ENCODE measurements at places on chromosomes 6 and 20.

DNA sequence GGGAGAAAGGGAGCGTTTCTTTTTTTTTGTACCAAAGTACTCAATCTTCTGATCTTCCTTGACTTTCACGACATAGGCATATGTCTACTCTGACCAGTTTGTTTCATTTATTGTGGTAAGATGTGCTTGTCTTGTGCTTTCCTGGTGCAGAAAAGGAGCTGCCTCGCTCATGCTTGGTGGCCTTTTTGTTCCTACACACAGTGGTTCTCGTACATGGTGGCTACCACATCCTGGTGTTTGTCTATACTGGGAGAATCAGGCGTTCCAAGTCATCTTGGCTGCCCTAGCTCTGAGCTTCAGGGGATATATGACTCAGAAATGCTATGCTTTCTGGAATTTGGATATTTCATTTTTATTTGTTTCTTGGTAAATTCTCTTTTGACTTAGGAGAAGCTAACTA lies 31.8 kb downstream of the MYB start:
- no peak overlapping the region for H3K27ac ChIP-seq
- peaks cover 26% of the 10 kb centered on the region for H3K36me3 ChIP-seq
- peak overlapping the region; percentile 26 for H3K4me3 ChIP-seq
- H3K27me3 ChIP-seq: no peaks in the 10 kb centered on the region
- peaks cover 35% of the 10 kb centered on the region for H3K4me1 ChIP-seq

DNA sequence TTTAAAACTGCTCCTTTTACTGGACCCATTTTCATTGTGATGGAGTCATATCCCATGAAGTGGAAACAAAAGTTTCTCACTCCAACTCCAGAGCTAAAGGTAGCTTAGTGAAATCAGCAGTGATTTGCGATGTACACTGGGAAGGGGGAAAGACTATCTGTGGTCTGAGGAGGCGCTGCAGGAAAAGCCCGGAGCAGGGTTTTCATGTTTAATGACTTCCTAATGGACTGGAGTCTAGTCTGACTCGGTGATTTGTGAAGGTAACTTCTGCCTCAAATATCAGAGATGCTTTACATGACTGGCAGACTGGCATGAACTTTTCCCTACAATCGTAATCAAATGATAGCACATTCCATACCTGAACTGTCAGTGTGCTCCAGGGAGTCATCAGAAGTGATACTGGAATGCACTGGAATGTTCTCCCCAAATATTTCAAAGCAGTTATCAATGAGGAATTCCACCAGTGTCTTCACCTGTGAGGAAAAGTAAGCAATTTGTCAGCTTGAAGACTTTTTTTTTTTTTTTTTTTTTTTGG lies 7.0 kb downstream of the TAGAP start:
- peaks cover 78% of the 10 kb centered on the region for H3K36me3 ChIP-seq
- no peaks in the 10 kb centered on the region for H3K27me3 ChIP-seq
- no peak for DNase-seq
- H3K4me3 ChIP-seq: no peak overlapping the region

DNA sequence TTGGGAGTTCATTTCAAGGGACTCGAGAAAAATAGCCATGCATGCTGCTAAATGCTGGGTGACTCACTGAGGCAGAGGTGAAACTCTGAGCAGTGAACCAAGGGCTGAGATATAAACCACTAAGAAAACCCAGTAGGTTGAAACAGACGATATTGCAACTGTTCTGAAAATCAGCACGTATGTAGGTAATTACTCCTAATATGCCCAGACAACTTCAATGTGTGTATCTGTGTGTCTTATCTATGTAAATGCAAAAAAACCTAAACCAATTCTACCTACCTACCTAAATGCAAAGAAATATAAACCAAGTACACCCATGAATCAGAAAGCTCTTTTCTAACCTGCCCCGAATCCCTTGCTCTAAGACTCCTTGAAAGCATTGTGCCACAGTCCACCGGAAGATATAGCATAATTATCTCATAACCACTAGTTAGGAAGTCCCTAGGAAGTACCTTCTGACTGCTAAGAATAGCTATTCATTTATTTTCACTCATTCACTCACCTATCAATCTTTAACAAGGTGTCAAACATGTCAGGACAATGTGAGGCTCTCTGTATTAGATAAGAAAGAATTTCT lies 458.7 kb upstream of the RUNX2 start:
- H3K27me3 ChIP-seq: no peaks in the 10 kb centered on the region
- peaks cover 16% of the 10 kb centered on the region for H3K36me3 ChIP-seq
- no peak overlapping the region for H3K4me3 ChIP-seq
- DNase-seq: peak; percentile 11
- H3K4me1 ChIP-seq: peaks cover 19% of the 10 kb centered on the region

- H3K4me1 ChIP-seq: peaks cover 2% of the 10 kb centered on the region
- no peak for DNase-seq
- no peak overlapping the region for H3K4me3 ChIP-seq
- peaks cover 1% of the 10 kb centered on the region for H3K36me3 ChIP-seq
Measured at GRCh38 chr6:17021539-17021889, 80.3 kb upstream of the STMND1 start.

DNA sequence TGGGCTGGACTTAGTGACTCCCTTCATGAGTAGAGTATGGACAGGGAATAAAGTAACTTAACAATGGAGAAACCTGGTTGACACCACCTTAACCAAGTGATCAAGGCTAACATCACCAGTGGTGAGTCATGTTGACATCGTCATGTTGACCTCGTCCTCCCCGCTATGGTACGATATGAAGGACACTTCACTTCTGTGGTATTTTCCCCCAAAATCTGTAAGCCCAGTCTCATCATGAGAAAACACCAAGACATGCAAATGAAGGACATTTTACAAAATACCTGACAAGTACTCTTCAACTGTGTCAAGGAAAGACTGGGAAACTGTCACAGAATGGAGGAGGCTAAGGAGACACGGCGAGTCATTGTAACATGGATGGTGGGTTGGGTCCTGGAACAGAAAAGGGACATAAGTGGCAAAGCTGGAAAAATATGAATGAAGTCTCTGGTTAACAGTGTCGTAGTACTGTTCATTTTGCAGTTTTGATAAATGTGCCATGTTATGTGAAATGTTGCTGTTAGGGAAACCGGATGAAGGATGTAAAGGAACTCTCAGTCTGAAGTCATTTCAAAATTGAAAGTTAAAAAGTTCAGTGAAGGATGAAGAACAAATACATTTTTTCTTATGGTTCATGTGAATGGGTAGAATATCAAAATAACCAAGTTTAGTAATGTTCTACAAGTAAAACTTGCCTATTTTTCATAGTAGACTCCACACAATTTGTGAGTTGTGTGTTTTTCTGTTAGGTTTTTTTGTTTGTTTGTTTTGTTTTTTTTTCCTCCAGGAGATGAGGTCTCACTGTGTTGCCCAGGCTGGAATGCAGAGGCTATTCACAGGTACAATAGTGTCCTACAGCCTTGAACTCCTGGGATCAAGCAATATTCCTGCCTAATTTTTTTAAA lies 247.5 kb downstream of the TMEM242 start:
- H3K27me3 ChIP-seq: no peaks in the 10 kb centered on the region
- peak overlapping the region; percentile 85 for H3K27ac ChIP-seq
- H3K4me3 ChIP-seq: peak overlapping the region; percentile 41

DNA sequence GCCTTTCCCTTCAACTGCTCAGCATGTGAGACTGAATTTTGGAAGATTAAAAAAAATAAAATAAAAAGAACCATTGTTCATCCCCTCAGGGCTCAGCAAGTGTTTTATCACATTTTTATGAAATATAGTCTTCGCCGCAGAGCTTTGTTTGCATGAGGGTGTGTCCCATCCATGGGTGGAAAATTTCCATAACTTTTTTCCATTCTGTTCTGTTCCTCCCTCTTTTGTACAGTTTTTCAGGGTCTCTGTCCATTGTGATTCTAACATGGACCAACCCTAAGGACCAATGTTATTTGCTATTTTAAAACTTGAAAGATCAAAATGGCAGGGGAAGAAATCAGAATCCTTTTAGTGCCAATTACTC lies 213.3 kb upstream of the SGK1 start:
- no peaks in the 10 kb centered on the region for H3K27me3 ChIP-seq
- no peak for DNase-seq
- peaks cover 26% of the 10 kb centered on the region for H3K4me1 ChIP-seq
- H3K27ac ChIP-seq: no peak overlapping the region
- H3K4me3 ChIP-seq: no peak overlapping the region

GRCh38 chr6:47669684-47670513 lies 28.5 kb upstream of the ADGRF4 start:
- no peak overlapping the region for H3K4me3 ChIP-seq
- no peaks in the 10 kb centered on the region for H3K36me3 ChIP-seq
- peaks cover 44% of the 10 kb centered on the region for H3K27me3 ChIP-seq
- DNase-seq: no peak

DNA sequence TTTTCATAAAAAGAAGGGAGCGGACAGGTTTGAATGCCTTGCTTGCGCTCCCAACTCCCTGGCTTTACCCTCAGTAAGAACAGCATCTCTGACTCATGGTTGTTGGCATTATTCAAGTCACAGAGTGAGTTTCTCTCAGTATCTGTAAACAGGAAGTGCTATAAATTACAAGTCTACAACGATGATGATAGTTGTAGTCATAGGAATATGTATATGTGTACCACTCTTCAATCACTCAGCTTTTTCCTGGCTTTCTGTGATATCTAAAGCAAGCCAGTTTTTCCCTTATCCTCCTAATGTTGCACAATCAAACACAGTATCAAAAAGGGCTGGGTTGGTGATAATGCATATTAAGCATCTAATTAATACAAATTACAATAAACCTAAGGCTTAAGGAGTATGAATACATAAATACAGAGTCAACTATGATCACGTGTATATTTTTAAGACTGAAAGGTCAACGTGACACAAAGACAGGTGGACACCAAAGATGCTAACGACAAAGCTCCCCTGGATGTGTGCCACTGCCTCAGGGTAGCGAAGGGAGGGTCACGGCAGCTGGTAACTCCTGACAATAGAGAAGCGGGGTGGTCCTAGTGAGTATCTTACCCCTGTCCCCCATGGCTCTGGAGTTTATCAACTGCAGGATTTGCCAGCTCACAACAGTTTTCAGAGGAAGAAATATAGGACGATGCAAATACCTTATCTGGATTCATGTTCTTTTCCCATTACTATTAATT lies 202.8 kb downstream of the BTBD9 start:
- peaks cover 12% of the 10 kb centered on the region for H3K4me1 ChIP-seq
- H3K27me3 ChIP-seq: no peaks in the 10 kb centered on the region
- H3K27ac ChIP-seq: no peak overlapping the region
- DNase-seq: no peak
- no peak overlapping the region for H3K4me3 ChIP-seq

- H3K4me1 ChIP-seq: peaks cover 2% of the 10 kb centered on the region
- H3K4me3 ChIP-seq: no peak overlapping the region
- H3K36me3 ChIP-seq: no peaks in the 10 kb centered on the region
- H3K27ac ChIP-seq: no peak overlapping the region
- no peaks in the 10 kb centered on the region for H3K27me3 ChIP-seq
Measured at GRCh38 chr20:24448170-24448569, 21.3 kb upstream of the SYNDIG1 start.

DNA sequence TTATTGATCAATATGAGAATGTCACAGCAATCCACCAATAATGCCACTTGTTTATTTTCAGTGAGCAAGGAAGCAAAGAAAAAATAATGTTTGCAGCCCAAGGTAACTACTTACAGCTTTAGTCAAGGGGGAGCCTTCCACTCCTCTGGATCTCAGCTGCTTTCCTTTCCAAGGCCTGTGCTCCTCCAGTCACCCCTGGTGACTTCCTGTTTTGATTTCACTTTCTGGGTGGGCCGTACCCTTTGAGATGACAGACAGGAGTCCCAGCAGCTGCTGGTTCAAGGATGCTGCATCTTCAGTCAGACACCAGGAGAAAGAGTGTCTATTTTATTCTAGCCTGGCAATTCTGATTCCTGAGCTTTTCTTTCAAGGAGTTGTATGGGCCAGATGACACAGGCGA lies 5.6 kb upstream of the VNN2 start:
- H3K27ac ChIP-seq: no peak overlapping the region
- DNase-seq: peak; percentile 78
- H3K4me3 ChIP-seq: peak overlapping the region; percentile 60
- H3K27me3 ChIP-seq: no peaks in the 10 kb centered on the region

DNA sequence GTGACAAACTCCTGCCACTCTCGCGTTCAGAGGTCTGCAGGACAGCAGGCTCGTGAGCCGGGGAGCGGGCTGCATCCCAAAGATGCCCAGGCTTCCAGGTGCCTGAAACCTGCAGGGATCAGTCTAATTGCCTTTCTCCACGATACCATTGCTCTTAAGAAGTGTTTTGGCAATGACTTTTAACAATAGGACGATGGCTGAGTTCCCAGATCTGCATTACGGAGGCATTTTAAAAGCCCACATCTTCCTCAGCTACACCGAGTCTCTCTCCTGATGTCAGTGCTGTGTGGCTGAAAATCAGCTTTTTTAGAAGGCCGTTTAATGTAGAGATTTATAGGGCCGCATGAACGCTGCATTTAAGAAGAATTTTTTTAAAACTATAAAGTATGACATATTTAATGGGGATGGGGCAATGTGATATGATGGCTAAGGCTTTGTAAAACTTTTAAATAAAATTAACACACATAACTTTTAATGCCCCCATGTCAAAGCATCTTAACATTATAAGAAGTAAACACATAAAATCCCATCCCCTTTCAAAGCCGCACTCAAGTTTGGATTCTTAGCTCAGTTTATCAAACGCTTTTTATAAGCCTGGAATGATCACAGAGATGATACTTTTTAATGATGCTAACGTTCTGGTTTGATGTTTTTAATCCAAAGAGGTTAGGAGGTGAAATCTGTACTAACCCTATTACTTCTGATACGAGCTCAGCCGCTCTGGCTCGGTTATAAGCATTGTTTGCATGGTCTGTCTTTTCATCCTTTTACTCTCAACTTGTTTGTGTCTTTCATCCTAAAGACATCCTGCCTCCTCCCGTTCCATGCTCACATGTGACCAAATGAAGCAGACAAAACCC lies 386.0 kb downstream of the SMOC2 start:
- no peaks in the 10 kb centered on the region for H3K36me3 ChIP-seq
- H3K4me1 ChIP-seq: no peaks in the 10 kb centered on the region
- H3K27ac ChIP-seq: no peak overlapping the region
- no peak overlapping the region for H3K4me3 ChIP-seq

DNA sequence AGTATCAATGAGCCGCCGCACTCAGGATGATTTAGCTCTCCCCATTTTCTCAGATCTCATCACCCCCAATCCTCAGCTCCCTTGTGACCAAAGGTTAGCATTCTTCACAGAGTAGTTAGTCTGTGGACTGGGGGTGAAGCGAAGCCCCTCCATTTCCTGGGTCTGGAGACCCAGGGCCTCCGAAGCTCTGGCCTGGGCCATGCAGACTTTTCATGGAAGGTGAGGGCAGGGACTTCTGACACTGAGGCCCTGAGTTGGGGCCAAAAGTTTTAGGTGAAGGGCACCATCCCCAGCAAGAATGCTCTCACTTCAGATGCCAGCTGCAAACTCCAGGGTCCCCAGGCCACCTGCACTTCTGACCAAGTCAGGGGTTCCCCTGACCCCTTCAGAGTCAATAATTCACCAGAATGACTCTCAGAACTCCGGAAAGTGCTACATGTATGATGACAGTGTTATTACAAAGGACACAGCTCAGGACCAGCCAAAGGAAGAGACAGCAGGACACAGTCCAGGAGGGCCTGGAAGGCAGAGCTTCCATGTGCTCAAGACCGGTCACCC lies 65.7 kb upstream of the DUSP22 start:
- H3K4me3 ChIP-seq: no peak overlapping the region
- no peaks in the 10 kb centered on the region for H3K36me3 ChIP-seq
- peak overlapping the region; percentile 95 for H3K27ac ChIP-seq
- H3K27me3 ChIP-seq: no peaks in the 10 kb centered on the region
